ENCODE measurements at places on chromosomes 5 and 9.

GRCh38 chr5:133777951-133778350 lies 165.6 kb upstream of the FSTL4 start:
- DNase-seq = no peak

DNA sequence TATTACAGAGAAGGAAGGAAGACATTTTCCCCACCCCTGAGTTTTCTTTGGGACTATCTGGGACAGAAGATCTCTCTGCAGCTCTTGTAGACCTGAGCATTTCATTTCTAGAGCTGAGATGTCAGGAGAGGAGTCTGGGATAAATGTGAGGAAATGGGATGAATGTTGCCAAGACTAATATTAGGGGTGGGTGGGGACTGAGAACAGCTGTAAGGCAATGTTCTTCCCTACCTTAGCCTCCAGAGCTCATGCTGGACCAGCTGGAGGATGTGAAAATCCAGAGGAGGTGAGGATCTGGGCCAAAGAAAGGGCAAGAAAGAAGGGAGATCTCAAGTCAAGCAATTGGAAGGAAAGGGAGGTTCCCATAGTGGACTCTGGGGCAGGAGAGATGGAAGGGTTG lies 23.1 kb upstream of the FOXD1 start:
- no peak for DNase-seq

DNA sequence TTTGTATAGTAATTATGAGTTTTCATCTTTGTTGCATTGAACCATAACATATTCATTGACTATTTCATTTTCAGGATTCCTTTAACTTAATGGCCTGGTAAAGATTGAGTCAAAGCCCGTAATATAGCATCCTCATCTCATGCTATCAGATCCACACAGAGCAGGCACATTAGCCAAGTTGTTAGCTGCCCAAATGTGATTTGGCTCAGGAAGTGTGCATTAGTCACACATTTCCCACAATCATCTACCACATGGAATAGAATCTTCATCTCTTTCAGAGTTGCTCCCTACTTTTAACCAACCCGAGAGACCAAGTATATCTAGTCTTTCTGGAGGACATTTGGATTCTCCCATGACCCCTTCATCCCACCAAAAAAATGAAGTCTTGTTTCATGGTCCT lies 481.0 kb upstream of the PTGER4 start:
- DNase-seq = peak; percentile 30

DNA sequence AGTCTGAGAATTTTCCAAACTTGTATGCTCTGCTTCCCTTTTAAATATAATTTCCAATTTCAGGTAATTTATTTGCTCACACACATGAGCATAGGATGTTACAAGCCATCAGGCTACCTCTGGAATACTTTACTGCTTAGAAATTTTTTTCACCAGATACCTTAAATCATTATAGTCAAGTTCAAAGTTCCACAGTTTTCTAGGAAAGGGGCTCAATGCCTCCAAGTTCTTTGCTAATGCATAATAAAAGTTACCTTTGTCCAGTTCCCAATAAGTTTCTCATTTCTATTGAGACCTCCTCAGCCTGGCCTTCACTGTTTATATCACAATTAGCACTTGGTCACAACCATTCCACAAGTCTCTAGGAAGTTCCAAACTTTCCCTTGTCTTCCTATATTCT lies 16.2 kb upstream of the UGT3A1 start:
- DNase-seq = no peak

DNA sequence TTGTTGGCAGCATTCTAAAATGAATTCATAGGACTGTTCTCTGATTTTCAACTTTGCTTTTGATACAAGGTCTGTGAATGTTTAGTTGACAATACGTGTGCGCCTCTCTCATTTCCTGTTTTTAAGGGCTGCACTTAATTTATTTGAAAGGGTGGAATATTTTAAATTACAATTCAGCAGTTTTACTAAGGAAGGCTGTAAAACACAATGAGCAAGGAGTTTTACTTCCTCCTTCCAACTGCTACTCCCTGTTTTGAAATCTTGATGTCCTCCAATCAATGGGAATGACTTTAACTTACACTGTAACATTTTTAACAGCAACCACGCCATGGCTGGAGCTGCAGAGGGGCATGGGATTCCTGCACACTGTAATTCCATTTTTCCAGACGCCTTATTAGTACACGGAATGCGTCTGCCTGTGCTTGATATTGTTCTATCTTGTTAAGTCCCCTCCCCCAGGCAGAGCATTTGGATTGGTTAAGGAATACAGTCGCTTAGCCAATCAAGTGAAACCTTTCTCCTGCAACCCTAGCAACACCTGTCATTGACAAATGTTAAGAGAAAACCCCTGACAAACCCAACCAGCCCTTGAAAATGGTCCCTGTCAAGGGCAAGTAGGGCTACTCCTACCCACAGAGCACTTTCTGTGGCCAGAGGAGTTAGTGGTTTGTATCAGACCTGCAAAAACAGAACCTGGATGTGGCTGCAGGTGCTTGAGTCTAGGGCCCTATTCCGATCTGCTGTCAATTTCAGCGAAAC lies 12.5 kb upstream of the ZSWIM6 start:
- peak; percentile 60 for DNase-seq

- no peak for DNase-seq
These were observed 193.7 kb downstream of the CYLC2 start for GRCh38 chr9:103188781-103189350.

DNA sequence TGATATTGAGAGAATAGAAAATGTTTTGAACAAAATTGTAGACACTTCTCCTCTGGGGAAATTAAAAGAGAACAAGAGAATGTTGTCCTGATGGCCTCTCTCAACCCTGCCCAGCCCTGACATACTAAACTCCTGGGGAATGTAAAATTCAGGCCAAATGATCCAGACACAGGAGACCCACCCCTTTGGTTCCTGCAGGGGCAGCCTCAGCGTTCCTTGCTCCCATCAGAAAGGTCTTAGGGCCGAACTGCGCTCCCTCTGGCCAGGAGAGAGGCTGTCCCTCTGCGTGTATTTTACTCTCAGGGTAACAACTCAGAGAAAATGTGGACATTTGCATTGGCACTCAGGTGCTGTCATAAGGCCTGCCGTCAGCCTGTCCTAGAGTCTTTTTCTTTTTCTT lies 616.3 kb upstream of the KLF4 start:
- DNase-seq = no peak

DNA sequence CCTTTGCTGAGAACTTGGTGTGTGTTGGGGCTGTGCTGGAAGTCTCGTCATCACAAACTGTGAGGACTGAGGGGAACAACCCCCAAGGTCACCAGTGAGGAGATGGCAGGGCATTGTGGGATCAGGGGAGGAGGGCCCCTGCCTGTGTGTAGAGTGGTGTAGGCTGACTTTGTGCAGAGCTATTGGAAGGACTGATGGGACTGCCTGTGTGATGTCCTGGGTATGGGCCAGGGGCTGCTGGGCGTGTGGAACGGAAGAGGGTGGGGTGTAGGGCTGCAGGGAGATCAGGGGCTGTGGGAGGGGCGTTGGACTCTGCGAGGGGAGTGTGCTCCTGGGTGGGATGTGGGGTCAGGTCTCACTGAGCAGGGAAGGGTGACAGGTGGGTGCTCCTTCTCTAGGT lies 3.6 kb downstream of the WNK2 start:
- DNase-seq = no peak

DNA sequence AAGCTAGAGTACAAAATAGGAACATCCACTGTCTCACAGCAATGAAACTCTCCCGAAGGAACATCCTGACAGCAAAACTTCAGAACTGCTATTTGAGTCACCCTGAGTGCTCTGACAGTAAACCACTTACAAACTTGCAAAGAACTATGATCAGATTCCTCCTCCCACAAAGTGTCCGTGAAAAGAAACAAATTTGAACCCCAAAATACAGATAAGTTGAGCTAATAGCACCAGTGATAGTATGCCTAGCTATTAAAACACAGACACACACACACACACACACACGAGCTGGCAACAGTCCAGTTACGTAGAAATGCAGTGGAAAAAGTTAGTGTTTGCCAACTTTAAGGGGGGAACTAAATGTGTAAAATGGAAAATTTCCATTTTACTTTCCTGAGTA lies 3.1 kb upstream of the GLIS3 start:
- DNase-seq = no peak

DNA sequence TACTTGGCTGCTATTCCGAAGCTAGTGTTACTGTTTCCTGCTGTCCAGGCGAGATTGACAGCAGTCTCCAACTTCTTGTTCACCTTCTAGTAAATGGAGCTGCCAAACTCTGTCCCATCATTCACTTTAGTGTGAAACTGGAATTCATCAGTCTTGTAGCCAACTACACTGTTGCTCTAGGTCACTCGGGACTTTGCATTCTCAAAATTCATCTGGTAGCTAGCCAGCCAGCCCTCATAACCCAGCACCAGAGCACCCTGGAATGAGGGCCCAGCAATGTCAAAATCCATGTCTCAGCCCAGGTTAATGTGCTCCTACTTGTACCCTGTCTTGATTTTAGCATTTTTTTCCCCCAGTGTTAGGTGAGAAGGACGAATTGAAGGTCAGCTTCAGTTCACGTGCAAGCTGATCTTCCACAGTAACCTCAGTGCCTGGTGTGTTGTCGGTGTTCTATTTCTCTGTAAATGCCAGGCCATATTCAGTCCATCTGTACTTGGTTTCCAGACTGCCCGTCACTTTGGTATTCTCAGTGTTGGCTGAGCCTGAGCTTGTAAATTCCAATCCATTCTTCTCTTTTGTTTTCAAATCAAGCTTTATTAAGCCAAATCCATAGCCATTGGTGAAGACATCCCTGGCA lies 28.9 kb downstream of the ZNF169 start:
- no peak for DNase-seq

Data from bronchial epithelial cell (primary cell).